ENCODE measurements at places on chromosomes 16 and 17.

GRCh38 chr16:4194661-4195060, 47.2 kb downstream of the SRL start:
- no peak for DNase-seq

- DNase-seq = no peak
Observed at GRCh38 chr17:67716405-67716798, 1.3 kb upstream of the NOL11 start.

GRCh38 chr16:80014241-80014939, 413.9 kb upstream of the MAF start:
- DNase-seq = no peak

- DNase-seq = no peak
Observed at GRCh38 chr17:17902376-17902775, 65.6 kb upstream of the SREBF1 start.

DNA sequence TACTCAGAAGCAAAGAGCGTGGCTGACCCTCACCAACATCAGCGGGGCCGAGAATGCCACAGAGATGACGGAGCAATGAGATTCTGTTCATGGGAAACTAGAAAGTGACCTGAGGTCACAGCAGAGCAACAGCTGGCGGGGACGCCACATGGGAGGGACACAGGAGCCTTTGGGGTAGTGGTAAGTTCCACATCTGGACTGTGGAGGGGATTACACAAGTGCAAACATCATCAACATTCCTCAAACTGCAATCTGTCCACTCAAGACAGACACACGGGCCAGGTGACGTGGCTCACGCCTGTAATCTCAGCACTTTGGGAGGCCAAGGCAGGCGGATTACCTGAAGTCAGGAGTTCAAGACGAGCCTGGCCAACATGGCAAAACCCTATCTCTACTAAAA, 11.2 kb downstream of the HAGH start:
- no peak for DNase-seq

GRCh38 chr17:76449126-76449525, 3.8 kb downstream of the UBE2O start:
- DNase-seq = no peak

DNA sequence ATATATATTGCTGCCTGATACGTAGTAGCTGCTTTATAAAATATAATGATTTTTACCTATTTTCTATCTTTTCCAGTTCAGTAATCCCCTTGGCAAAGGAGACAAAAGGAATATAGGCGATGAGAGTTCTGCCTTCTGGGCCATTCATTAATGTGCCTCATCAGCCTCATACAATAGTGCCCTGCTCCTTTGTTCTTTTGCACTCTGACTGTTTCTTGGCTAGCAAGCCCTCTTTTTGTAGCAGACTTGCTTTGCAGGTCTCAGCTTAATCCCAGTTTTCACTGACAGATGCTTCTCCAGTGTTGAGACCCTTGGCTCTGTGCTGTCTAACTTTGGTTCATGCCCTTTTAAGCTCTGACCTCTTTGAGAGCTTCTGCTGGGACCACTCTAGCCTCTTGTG, 10.4 kb downstream of the HSD17B2 start:
- DNase-seq = no peak

GRCh38 chr16:56734429-56734828, 4.5 kb downstream of the NUP93 start:
- DNase-seq = no peak

GRCh38 chr16:12228602-12229499, 252.3 kb downstream of the SNX29 start:
- DNase-seq = peak; percentile 74

- no peak for DNase-seq
Observed at GRCh38 chr17:17398943-17399926, 77.6 kb upstream of the MED9 start.

- peak; percentile 97 for DNase-seq
Observed at GRCh38 chr17:38703742-38704605, 1.1 kb upstream of the MLLT6 start.

DNA sequence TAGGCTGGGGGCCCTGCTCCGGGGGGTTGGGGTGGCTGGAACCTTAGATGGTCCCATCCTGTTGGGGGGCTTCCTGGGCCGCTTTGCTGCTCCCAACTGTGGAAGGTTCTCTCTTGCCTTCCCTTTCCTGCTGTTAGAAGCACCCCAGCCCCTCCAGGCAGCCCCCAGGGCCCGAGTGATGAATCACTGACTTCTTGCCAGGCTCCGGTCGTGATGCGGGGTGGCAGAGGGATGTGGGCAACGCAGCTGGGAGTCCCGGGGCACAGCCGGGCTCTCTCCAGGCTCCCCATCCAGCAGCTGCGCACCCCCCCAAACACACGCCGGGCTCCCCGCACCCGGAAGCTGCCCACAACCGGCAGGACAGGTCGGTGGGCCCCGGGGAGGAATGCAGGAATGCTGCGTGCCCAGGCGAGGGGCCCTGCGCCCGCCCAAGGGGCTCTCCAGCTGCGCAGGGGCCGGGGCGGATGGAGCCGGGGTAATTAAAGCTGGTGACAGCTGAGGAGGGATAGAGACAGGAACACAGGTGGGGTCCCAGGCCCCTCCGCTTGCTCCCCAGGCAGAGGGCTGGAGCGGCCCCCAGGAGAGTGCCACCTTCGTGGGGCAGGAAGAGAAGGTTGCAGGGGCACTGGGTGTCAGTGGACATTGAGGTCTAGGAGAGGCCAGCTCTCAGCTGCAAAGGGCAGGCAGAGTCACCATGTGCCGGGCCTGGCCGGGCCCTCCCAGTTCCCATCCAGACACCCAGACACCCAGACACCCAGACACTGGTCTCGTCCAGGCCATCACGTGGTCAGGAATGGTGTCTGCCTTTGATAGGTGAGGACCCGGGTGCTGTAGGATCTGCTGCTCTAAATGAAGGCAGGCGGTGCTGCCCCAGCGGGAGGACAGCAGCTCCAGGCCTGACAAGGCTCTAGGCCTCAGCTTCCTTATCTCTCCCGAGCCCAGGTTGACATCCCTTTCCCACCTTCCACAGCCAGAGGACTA, 15.0 kb upstream of the SLC38A10 start:
- DNase-seq = peak; percentile 66

DNA sequence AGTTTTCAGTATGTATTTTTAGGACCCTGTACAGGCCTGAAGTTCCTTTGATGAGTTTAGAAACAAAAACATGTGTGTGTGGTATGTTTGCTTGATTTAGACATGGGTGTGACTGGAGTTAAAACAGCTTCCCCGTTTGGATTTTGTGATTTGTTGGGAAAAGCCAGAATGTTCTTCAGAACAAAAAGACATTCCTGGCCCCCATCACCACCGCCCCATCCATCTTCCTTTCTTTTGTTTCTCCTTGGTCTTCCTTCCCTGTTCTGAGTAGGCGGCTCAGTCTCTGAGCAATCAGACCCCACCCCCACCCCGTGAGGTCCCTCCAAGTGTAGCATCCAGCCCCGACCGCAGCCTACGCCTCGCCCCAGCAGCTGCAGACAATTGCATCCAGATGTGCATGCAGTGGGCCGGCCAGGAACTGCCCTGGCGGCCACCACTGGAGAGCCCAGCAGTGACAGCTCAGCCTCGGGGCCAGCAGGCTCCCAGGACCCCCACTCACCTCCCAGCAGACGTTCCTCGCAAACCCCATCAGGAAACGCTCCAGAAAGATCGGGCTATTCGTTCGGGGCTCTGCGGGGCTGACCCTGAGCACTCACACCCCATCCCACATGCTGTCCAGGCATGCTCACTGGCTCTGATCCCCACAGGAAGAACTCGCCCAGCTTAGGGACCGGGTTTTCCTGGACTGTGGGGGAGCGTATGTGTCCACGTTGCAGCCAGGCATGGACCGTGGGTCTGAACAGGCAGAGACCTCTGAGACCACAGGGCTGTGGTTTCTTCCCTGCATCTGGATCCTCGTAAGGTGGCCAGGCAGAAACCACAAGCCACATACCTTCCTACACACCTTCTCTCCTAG, 99.8 kb upstream of the CDH5 start:
- DNase-seq = peak; percentile 79

DNA sequence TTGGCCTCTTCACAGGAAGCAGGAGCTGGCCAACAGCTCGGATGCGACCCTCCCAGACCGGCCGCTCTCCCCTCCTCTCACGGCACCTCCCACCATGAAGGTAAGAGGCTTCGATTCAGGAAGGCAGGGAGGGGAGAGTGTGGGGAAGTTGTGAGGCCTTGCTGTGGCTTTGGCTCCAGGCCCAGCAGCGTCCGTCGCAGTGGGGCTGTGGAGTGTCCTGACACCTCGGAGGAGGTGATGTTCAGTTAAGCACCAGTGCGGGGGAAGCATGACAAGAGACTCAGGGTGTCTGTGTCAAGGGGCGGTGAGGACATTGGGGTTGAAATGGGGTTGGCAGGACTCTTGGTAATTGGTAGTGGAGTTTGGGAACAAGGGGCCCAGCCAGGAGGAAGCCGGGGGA, 109.0 kb downstream of the RAP1GAP2 start:
- no peak for DNase-seq

DNA sequence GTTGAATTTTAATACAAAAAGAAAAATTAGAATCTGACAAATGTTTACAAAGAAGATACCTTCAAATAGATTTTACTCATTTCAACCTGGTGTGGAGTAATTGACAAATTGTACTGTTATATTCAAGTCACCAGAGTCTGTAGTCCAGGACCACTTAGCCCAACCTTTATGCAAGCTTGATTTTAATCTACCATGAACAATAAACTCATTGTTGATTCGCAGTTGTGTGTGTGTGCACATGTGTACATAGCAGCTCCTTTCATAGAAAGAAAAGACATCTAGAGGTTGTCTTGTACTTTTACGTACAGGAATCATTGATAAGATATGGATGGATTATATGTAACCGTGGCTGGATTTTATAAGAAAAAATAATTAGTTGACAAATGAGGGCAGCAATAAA, 20.7 kb upstream of the LRRC37A start:
- no peak for DNase-seq

Data from kidney (tissue), 22 donors.